Cortex of kidney (tissue), 1 donor: ENCODE measurements at places on chromosomes 13 and 19.

GRCh38 chr19:15502264-15502663, 6.1 kb upstream of the CYP4F22 start:
- no peak for DNase-seq

- no peak for DNase-seq
Observed at GRCh38 chr13:26184791-26185250, 37.3 kb downstream of the RNF6 start.

DNA sequence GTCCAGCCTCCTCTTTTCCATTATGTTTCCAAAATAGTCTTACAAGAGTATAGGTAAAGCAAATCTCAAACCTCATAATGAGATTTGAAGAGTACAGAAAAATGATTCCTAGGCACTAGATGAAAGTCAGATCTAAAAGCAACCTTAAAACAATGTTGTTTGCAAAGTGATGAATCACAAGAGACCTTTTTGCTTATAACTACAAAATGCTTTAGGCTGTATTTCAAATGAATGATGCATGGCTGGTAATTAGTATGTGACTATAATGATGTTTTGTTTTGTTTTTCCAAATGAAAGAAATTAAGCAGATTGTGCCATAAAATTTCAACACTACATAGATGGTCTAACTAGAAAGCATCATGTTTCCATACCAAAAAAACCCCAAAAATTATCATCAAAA, 272.7 kb downstream of the DIAPH3 start:
- no peak for DNase-seq

DNA sequence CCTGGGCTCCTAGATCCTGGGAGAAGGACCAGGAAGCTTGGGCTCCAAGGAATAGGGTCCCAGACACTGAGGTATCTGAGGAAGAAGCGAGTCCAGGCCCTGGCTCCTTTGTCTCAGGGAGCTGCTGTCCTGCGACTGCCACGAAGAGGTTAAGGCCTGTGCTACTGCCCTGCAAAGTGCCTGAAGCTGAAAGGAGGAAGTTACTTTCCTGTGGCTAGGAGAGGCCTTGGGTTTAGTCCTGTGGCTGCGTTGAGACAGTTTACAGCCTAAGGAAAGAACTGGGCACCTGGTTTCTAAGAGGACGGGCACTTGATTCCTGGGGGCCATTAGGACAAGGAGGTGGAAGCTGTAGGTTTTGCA, 2.8 kb downstream of the MYADM start:
- no peak for DNase-seq

DNA sequence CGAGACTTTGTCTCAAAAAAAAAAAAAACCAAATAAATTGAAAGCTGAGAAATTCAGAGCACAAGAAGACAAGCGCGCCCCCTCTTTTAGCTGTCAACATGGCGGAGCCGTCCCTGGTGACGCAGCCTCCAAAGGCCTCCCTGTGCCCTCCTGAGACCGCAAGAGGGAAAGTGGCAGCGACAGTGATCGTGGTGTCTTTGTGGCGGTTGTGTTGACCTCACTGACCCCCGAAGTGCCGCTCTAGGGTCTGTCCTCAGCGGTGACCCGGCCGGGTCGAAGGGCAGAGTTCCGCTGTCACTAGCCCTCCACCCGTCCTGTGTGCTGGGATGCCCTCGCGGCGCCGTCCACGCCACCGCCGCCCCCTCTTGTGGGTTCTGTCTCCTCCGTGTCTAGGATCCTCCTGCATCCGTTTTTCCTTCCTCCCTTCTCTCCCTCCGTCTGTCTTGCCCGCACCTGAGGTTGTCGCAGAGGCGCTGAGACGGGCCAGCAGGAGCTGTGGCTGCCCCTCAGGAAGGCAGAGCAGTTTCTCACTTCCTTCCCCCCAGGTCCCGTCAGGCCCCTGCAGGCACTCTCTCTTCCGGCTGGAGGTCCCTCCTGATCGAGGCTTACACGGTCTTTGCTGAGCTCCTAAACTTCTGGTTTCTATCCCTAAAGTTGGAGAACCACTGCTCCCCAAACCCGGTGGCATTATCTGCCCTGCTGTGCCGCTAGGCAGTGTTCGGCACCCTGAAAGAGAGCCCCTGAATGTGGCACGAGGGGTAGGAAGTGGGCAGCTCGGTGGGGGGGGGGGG, 7.2 kb downstream of the UHRF1 start:
- no peak for DNase-seq

DNA sequence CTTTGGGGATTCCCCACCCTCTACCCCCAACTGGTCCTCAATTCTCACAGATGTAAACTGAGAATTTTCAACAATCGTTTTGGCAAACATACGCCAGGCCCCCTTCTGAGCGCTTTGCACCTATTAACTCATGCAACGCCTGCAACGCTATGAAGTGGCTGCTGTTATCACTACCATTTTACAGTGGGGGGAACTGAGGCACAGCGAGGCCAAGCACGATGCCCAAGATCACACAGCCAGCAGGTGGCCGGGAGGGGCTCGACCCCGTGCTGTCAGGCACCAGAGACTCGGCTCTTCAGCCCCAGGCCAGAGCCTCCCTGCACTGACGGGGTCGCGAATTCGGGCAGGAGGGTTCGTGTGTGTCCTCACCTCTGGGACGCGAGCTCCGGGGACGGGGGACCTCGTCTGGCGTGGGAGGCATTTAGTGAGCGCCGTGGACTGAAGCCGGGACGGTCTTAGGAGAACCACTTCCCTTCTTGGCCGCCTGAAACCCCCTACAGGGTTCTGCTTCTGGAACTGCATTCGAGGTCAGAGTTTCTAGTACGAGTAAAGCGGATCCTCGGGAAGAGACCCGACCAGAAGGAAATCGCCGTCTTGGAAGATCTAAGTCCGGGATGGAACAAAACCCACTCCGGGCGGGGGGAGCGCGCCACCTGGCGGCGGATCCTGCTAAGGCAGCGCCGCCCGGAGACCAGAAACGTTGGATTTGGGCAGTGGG, 21.0 kb downstream of the ZNF114 start:
- no peak for DNase-seq

DNA sequence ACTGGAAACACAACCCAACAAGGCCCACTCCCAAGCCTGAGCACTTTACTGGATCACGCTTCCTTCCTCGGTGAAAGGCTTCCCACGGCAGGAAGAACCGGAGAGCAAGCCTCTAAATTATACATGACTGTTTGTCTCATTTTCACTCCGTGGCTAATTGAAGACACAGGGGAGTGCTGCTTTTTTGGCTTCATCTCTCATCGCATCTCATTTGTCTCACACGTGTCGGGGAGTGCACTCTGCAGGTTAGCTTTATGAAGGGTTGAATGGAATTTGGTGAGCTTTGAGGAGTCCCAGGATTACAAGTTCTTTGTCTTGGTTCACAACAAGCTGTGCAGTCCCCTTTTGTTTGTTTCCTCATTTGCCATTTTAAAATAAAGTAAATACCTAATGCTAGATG, 544.6 kb downstream of the GPC6 start:
- DNase-seq, result no peak

GRCh38 chr19:2253106-2254063, 2.8 kb downstream of the JSRP1 start:
- no peak for DNase-seq

- no peak for DNase-seq
Observed at GRCh38 chr19:17332677-17333581, 1.7 kb downstream of the ANO8 start.

DNA sequence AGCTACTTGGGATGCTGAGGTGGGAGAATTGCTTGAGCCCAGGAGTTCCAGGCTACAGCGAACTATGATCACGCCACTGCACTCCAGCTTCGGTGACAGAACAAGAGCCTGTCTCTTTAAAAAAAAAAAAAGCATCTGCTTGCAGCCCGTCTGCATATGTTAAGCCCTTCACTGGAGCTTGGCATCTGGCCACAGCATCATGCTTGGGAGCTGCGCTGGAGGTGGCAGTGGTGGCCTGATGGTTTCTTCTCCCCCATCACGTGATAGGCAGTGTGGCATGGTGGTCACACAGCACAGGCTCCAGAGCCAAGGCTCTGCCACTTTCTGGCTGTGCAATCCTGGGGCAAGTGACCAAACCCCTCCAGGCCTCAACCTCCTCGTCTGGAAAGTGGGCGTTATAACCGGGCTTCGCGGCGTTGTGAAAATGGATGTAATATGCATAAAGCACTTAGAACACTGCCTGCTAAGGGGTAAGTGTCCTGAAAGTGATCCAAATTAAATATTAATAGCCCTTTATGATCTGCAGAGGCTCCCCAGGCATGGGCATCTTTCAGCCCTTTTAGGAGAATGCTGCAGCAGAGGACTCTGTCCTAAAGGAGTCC, 24.4 kb downstream of the MARK4 start:
- DNase-seq, result no peak

DNA sequence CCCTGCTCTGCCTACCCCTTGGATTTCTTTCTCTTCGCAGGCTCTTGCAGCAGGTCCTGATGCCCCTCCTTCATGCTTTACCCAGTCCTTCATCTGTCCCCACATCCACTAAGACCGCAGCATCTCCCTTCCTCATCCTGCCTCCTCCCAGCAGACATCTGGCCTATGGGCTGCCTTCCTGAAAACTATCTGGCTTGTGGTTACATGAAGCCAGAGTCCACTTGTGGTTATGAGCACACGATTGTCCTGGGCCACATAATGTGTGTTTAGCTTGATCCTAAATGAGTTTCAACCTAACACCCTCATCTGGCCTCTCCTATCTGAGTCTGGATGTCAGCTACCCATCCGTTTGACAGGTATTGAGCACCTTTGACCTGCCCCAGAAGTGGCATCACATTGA, 5.5 kb upstream of the ZNF175 start:
- no peak for DNase-seq

DNA sequence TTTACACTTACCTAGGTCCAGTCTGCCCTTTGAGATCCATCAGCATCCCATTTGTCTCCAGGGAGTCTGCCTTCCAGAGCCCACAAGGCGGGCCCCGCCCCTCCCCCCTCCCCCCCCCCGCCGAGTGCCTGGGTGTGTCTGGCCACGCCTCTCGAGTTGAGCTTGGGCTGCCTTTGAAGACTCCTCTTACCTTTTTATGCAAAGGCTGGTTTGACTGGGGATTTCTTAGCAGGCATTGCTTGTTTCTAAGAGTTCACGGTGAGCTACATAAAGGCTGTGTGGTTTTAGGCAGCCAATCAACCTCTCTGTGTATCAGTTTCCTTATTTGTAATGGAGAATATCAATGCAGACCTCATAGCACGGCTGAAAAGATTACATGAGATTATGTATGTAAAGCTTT, 11.3 kb downstream of the GPR12 start:
- DNase-seq, result no peak

GRCh38 chr19:1263188-1263587, 5.9 kb upstream of the CIRBP start:
- DNase-seq, result no peak

- no peak for DNase-seq
Observed at GRCh38 chr13:84137292-84137691, 255.0 kb upstream of the SLITRK1 start.

- no peak for DNase-seq
Observed at GRCh38 chr19:11324079-11324661, 15.3 kb downstream of the RAB3D start.

DNA sequence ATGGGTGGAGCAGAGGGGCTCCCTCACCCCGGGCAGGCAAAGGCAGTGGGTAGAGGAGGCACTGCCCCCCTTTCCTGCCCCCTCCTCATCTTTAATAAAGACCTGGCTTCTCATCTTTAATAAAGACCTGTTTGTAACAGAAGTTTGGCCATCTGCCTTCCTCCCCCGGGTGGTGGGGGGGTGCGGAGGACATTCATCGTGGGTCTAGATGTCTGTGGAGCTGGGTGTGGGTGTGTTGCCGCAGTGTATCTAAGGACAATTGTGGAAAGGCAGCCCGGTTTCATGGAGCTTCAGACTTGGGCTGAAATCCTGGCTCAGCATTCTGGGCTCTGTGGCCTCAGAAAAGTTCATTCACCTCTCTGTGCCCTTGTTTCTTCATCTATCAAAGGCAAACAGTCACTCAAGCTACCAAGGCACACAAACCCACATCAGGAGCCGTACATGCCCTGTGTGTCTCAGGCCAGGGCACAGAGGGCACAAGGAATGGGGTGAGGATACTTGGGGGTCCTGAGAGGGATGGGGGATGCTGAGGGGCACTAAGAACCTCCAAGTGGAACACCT, 8.8 kb upstream of the SWSAP1 start:
- no peak for DNase-seq

- DNase-seq, result no peak
Observed at GRCh38 chr13:49400755-49401659, 42.9 kb downstream of the CAB39L start.

GRCh38 chr19:13781547-13781946, 7.3 kb downstream of the C19orf53 start:
- DNase-seq, result no peak

DNA sequence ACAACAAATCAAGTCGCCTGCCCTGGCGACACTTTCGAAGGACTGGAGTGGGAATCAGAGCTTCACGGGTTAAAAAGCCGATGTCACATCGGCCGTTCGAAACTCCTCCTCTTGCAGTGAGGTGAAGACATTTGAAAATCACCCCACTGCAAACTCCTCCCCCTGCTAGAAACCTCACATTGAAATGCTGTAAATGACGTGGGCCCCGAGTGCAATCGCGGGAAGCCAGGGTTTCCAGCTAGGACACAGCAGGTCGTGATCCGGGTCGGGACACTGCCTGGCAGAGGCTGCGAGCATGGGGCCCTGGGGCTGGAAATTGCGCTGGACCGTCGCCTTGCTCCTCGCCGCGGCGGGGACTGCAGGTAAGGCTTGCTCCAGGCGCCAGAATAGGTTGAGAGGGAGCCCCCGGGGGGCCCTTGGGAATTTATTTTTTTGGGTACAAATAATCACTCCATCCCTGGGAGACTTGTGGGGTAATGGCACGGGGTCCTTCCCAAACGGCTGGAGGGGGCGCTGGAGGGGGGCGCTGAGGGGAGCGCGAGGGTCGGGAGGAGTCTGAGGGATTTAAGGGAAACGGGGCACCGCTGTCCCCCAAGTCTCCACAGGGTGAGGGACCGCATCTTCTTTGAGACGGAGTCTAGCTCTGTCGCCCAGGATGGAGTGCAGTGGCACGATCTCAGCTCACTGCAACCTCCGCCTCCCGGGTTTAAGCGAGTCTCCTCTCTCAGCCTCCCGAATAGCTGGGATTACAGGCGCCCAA, at the start of gene LDLR:
Gene LDLR (plus strand): TSS at position 210 of the 760 bp plus-strand sequence. CDS start 86 bp downstream, at position 296.
- DNase-seq, result no peak

GRCh38 chr13:106548064-106548696, 12.7 kb upstream of the EFNB2 start:
- DNase-seq, result no peak

DNA sequence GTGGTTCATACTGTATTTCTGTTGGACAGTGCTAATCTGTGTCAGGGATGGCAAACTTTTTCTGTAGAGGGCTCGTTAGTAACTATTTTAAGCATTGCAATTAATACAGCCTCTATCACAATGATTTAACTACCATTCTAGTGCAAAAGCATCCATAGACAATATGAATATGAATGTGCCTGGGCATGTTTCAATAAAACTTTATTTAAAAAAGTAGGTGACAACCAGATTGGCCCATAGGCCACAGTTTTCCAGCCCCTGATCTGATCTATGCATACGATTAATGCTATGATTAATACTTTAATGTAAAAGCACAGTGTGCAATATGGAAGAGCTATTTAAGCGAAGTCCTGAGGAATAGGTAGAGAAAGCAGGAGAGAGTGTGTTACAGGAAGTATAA, 29.6 kb downstream of the ADGRE1 start:
- no peak for DNase-seq

- DNase-seq, result no peak
Observed at GRCh38 chr13:46015366-46015765, 37.2 kb downstream of the ZC3H13 start.
